Foreskin keratinocyte (primary cell): ENCODE measurements at places on chromosomes 2 and 18. TPM values are rescaled to one million over a fixed set of nuclear protein-coding genes. Genes with fewer than 3 reads are reported as not detected.

Gene ERMN
- total RNA-seq, result not detected in 2 replicates

Gene ZNF521
- total RNA-seq, result 0.10 TPM in 1 of 2 replicates, not detected in the other

Gene NAT8
- not detected in 2 replicates for total RNA-seq

Gene POTEF
- total RNA-seq, result not detected in 2 replicates

Gene AP1S3
- 19.2 and 30.9 TPM in 2 replicates for total RNA-seq

Gene RFTN2
- total RNA-seq, result not detected in 2 replicates

Gene SIX2
- not detected in 2 replicates for total RNA-seq
